ENCODE measurements at places on chromosomes 11 and 22.

DNA sequence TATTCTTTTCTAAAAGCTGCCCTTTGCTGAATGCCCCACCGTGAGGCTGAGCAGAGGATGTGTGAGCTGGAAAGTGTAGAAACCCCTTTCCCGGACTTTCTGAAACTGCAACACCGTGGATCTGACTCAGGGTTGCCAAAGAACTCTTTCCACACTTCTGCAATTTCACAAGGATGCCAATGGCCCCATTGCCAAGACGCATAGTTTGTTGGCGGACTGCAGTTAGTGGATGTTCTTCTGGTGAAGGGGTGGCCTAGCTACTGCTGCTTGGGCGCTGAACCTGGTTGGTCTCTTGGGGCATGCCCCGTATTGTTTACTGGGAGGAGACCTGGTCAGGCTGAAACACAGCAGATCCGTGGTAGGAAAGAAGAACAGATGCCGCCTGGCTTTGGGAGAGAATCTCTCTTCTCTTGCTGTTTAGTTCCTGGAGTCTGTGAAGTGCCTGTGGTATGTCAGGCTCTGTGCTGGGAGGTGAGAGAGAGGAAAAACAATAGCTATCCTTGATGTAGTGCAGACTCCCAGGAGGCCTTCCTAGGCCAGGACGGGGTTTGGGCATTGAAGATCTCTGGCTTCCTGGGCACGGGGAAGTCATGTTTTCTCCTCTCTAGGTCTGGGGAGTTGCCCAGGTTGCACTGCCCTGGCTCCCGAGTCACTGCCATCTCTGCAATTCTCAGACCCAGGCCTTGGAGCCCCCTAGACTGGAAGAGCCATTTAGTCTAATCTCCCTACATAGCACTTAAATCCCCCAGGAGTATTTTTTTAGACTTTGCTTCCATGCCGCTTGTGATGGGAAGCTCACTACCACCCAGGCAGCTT lies 26.9 kb downstream of the CD82 start:
- no peak for DNase-seq

GRCh38 chr11:47152126-47152952 lies 24.3 kb downstream of the ARFGAP2 start:
- DNase-seq: no peak

DNA sequence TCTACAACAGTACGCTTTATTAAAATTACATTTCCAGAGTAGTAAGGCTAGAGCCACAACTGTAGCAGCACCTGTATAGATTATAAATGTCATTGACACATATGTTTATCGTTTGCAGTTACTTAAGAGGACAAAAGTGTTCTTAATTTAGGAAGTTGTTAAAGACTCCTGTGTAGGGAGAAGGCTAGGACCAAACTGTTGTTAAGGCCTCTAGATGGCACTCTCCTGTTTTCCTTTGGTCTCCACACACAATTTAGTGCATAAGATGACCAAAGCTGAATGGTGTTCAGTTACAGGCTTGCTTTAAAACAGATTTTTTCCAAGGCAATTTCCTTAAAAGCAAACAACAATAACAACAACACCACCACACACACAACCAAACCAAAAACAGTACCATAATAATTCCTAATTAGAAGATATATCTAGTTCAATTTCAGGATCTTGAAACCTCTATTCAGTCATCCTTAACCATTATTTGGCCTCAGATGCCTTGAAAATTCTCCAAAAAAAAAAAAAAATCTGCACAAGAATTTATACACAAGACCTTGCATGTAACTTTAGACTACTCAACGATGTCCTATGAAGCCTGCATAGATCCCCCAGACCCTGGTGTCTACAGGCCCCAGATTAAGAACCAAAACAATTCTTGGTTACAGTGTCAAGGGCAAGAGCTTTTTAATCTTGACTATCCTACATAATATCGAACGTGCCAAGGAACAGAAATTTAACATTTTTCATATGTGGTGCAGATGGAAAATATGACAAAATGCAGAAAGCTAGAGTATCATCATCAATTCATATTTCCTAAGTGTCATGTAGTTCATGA lies 42.6 kb upstream of the APOA1 start:
- DNase-seq: no peak

- DNase-seq: no peak
Measured at GRCh38 chr22:37331034-37331428, 48.7 kb downstream of the CYTH4 start.

GRCh38 chr11:62621027-62621566 lies 689 bp downstream of the B3GAT3 start:
- DNase-seq: no peak

DNA sequence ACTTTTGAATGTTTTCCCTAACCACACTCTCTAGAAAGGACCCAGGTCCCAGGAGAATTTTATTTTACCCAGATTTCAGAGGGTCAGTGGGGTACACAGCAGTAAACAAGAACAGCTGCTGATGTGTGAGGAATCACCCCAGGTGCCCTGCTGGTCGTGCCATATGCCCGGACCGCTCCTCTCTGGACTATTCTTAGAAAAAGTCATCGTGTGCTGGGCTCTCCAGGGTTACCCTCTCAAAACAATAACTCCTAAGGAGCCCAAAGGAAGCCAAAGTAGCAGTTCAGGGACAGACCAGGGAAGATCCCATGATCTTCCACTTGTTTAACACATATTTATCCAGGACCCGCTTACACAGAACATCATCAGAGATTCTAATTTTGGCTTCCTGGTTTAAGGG lies 29.7 kb downstream of the LRP4 start:
- DNase-seq: no peak

DNA sequence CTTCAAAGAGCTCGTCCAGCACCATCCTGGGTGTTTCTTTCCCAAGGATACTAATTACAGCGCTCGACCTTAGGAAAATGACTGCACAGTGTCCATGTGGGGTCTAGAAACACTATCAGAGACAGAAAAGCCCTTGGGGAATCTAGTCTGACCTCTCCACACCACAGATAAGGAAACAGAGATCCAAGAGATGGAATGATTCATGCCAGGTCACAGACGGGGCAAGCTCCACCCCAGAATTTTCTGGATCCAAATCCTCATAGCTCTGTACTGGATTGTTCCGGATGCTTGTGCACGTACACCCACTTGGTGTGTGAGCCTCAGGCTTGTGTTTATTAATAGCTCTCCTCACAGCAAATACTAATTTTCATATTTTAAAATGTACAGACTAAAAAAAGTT lies 11.3 kb downstream of the ABTB2 start:
- DNase-seq: no peak

DNA sequence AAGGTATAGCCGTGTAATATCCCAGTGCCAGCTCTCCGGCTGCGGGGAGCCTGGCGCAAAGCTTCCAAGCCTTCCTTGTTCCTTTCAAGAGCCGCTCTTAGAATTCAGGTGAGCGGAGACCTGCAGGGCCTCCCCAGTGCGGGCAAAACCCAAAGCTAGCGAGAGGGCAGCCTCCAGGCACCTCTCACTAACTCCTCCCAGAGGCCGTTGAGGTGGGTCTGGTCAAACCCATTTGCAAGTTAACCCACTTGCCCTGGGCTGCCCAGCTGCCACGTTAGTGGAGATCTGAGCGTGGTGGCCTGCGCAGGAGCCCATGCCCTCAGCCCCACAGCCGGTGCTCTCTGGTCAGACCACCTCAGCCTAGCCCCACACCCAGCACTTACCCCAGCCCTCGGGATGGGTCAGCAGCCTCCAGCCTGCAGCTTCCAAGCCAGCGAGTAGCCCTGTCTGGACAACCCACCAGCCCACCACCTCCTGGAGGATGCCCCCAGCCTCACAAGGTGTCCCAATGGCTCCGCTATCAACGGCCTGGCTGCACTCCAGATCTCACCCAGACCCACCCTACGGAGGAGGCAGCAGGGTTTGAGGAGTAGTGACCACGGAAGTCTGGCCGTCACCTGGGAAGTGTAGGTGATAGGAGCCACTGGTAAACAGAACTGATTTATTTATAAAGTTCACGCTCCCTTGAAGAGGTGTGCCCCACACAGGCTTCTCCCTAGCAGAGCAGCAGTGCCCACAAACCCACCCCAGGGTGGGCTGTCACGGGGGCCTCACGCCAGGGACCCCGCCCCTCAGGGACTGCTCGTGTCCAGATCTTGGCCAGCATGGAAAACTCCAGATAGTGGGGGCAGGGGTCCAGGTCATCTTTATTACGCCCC lies 2.3 kb downstream of the ASCL2 start:
- no peak for DNase-seq

DNA sequence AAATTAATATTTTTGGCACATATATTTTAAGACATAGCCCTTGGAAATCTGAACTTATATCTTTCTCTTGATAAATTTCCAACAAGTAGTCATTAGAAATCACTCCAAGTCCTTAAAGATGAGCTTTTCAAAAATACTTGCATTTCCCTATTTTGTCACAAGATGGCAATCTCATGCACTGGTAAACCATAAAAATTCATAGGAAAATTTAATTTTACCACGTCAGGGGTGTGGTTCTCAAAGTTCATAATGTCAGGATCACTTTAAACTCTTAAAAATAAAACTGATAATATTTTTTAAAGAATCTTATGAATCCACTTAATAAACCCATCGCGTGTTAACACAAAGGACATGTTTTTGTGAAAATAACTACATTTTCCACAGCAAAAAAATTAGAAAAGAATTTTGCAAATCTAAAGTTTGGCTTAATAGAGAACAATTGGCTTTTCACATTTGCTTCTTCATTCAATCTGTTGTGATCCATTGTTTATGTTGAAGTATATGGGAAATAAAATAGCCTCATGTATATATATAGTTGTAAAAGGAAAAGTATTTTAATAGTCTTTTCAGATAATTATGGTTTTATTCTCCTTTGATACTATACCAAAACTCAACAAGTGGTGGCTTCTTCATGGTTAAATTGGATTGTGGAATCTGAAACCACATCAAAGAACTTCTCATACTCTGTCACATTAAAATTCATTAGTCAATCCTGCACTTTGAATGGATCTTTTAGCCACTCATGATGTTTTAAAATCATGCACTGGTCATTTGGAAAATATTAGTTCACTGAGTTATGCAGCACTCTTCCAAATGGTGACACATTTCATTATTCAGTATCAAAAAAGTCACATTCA lies 169.1 kb downstream of the CADM1 start:
- DNase-seq: no peak

DNA sequence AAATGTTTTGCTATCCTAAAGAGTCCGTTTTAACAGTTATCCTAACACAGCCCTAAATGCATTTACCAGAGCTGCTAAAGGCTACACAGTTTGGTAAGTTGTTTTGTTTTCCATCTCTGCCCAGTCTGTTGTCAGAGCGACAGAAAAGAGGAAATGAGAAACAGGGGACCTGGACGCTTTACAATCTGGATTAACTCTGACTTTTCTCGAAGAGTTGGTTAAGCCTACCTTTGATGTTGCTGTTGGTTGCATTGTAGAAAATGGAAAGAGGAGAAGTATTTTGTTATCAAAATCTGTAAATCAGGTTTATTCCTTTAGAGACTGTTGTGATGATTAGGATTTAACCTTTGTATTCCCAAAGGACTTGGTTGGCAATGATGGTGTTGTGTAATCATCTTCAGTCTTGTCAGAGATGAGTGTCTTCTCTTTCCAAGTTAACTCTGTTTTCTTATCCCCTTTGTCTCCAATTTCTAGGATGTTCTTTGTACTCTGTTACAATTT lies 481 bp downstream of the ANGPTL5 start:
- no peak for DNase-seq

GRCh38 chr11:122720107-122720881 lies 64.8 kb downstream of the UBASH3B start:
- no peak for DNase-seq

- no peak for DNase-seq
Measured at GRCh38 chr11:64339286-64339685, 718 bp upstream of the CCDC88B start.

- no peak for DNase-seq
Measured at GRCh38 chr11:69253028-69253427, 40.9 kb upstream of the MYEOV start.

- no peak for DNase-seq
Measured at GRCh38 chr22:35894937-35895708, 133.5 kb downstream of the RBFOX2 start.

DNA sequence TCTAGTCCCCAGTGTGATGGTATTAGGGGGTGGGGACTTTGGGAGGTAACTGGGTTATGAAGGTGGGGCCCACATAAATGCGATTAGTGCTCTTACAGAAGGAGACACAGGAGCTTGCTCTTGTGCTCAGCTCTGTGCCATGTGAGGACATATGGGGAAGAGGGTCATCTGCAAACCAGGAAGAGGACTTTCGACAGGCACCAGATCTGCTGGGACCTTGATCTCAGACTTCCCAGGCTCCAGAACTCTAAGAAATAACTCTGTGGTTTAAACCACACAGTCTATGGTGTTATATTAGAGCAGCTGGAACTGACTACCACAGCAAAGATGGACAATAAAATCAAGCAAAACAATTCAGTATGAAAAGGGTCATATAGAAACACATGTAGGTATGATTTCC lies 26.7 kb downstream of the NNMT start:
- DNase-seq: no peak

GRCh38 chr11:1767399-1768140 lies 3.8 kb upstream of the CTSD start:
- DNase-seq: no peak

DNA sequence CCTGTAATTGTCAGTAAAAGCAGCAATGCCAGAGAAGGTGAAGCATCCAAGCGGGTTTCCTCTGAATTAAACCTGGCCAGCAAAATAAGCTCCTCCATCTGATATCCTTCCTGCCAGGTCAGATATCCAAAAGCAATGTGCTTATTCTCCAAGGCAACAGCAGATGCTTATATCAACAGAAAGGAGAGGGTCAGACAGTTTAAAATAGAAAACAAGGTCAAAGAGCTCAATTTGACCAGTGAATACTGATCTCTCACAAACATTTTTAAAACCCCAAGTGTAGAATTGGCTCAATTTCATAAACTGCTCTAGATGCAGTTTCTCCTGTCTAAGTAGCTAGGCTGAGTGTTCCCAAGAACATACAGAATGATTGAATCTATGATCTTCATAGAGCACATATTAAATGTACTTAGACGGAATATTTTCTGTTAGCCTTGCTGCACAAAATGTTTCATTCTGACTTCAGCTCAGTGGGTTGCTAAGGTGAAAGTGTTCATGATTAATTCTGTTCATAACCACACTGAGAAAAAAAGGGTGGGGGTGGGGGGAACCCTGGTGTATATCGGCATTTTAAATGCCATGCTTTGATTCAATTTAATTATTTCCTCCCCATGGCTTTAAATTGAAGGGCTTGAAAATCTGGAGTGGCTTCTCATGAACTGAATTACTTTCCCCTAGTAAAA lies 174.2 kb upstream of the ARHGAP20 start:
- no peak for DNase-seq

DNA sequence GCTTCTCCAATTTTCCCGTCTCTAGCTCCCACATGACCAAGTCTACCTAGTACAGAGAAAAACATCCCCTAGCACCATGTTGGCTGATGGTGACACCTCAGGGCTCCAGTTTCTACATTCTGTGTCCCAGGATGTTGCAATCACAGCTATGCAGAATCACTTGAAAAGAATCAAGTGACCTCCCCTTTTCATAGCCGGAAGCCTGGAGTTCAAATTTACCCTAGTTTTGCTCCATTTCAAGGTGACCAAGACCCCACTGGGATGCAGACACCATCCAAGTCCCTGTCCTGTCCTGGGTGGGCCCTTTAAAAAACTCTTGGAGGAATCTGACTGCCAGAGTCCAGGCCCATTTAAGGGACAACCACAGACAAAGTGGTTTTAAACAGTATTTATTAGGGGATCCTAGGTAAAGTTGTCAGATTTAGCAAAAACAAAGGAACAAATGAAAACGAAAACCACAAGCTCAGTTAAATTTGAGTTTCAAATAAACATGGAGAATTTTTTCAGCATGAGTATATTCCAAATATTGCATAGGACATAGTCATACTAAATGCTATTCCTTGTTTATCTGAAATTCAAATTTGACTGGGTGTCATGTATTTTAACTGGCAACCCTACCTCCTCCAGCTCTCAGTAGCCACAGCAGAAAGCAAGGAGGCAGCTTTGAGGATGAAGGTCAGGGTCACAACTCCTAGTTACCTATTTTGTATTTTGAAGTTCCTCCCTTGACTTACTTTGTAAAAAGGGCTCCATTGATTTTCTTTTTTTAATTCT lies 52.4 kb downstream of the MIAT start:
- DNase-seq: no peak

All from esophagus squamous epithelium (tissue), 5 donors.